ENCODE measurements at places on chromosomes 7 and 10.
A peak's percentile ranks its signal among the peaks of the same experiment; 100 is the strongest.

GRCh38 chr10:1293636-1294435, 237.7 kb downstream of the WDR37 start:
- no peak for DNase-seq

DNA sequence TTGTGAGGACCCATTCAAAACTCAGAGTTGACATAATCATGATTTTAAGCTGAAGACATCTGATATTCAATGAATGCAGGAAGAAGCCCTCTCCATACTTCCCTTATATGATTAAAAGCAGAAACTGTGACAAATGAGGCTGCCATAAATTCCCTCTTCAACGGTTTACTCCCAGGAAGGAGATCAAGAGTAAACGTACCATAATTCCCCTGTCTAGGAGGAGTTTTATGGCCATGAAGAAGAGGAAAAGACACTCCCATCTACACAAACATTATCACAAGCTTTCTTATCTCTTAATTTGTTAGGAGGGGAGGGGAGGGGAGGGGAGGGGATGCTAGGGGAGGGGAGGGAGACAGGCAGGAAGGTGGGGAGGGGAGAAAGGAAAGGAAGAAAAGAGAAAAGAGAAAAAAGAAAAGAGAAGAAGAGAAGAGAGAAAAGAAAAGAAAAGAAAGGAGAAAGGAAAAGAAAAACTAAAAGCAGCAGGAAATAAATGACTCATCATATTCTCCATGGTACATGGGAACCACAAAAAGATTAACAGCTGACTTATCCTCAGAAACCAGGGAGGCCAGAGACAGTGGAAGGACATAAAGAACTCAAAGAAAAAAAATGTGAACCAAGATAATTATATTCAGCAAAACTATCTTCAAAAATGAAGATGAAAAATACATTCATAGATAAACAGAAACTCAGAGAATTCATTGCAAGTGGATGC, 121.6 kb downstream of the ALOX5 start:
- no peak for DNase-seq

DNA sequence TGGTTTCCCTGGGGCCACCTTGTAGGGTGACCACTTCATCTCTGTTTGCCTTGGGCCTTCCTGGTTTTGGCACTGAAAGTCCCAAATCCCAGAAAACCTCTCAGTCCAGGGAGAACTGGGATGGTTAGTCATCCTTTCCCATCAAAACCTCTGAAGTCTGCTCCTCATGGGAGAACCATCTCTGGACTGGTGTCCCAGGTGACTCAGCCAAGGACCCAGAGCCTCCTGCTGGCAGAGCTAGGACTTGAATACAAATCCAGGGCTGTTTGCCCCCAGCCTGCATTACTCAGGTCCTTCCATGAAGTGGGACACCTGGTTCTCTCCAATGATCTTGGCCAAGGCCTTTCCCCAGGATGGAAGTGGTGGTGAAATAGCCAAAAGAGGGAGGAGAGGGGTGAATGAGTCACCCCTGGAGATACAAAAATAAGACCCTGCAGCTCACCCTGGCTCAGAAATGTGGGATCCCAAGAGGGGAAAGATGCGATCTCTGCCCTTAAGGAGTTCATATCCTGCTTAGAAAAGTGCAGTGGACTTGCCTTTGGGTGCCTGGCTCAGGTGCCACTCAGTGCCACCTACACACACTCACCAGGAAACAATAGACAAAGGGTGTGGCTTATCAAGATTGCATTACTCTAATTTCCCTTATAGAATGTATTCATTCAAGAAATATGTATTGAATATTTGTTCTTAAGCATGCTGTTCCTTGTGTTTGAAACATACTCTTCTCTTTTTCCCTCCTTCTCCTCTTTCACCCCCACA, 22.0 kb downstream of the ADRA2A start:
- DNase-seq: no peak

- no peak for DNase-seq
Measured at GRCh38 chr7:130641497-130641896, 27.1 kb downstream of the COPG2 start.

GRCh38 chr7:44846816-44847508, 925 bp downstream of the H2AZ2 start:
- DNase-seq: no peak

DNA sequence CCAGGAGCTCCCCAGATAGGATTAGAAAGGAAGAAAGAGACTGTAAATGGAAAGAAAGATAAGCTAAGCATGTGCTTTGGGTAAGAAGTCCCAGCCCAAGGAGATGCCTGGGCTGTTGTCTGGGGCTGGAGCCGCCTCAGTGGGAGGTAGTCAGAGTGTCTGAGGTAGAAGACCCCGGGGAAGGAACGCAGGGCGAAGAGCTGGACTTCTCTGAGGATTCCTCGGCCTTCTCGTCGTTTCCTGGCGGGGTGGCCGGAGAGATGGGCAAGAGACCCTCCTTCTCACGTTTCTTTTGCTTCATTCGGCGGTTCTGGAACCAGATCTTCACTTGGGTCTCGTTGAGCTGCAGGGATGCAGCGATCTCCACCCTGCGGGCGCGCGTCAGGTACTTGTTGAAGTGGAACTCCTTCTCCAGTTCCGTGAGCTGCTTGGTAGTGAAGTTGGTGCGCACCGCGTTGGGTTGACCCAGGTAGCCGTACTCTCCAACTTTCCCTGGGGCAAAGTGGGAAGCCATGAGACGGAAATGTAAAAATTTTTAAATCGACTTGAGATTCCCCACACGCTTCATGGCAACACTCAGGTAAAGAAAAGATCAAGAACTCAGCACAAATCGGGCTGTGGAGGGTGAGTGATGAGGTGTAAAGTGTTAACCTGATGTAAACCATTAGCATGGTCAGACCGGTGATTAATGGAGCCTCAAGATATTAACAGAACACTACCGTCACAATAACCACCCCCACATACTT, 1.3 kb downstream of the HOXA1 start:
- no peak for DNase-seq

DNA sequence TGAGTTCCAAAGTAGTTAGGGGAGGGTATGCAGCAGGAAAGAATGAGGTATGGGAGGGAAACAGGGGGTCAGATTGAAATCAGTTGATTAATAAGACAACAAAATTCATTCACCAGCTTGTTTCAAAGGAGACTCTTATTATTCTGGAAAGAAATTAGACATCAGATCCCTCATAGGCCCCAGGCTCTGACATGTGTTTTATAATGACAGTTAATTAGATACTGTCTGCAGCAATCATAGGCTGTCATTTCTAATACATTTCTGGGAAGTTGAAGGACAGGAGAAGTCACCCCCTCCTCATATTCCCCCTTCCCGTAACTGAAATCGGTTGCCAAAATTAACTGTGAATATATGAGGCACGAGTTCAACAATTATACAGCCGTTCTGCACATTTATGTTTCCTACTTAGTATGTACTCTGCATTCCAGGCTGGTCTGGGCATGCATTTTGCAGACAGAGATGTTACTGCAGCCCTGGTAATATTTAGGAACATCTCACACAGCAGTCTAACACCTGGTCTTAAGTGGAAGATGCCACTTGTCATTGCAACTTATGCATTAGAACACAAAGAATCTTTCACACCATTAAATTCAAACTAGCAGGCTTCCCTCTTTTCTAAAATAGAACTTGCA, 355.2 kb upstream of the LRGUK start:
- DNase-seq: peak; percentile 31

DNA sequence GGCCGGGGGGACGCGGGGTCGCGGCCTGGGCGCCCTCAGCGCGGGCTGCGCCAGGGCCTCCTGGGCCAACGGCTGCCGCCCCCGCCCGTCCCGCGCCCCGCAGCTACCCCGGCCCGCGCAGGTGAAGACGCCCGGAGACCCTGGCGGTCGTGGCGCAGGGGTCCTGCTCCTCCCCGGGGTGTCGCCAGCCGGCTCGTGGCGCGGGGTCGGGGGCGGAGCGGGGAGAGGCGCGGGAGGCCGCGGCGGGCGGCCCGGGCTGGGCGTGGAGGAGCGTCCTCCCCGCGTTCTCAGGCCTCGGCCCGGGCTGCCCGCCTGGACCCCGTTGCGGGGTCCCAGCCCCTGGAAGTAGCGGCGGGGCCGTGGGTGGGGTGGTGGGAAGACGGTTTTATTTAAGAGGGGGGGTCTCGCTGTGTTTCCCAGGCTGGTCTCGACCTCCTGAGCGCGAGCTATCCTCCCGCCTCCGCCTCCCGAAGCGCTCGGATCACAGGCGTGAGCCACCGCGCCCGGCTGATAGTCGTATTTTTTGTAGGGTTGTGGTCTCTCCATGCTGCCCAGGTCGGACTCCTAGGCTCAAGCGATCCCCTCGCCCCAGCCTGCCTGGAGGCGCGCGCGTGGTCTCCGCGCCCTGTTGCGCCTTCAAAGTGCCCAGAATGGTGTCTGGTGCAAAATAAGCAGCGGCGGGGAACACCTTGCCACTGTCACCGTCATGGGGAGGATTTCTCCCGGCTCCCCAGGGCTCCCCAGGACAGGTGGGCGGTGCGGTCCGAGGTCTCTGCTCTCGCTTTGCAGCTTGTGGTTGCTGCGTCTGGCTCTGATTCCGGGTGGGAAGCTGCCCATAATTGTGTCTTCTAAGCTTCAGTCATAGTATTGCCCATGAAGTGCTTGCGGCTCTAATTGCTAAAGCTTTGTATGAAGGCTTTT, 15.3 kb upstream of the SUN1 start:
- no peak for DNase-seq

DNA sequence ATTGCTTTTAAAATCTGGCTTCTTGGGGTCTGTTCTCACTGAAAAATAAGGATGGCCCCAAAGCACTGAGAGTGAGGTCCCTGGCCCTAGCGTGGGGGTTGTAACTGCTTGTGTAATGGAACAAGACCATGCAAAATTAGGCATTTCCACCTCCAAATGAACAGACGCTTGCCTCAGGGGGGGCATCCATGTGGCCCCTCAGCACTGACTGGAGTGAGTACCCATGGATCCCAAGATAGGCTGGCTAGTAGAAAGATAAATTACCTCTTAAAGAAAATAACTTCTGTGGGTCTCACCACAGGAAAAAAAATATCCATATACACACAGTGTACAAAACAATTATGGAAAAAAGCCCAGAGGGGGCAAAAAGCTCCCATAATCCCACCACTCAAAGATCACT, 15.2 kb upstream of the CPA1 start:
- no peak for DNase-seq

GRCh38 chr7:24713850-24714675, 43.2 kb downstream of the GSDME start:
- DNase-seq: no peak

DNA sequence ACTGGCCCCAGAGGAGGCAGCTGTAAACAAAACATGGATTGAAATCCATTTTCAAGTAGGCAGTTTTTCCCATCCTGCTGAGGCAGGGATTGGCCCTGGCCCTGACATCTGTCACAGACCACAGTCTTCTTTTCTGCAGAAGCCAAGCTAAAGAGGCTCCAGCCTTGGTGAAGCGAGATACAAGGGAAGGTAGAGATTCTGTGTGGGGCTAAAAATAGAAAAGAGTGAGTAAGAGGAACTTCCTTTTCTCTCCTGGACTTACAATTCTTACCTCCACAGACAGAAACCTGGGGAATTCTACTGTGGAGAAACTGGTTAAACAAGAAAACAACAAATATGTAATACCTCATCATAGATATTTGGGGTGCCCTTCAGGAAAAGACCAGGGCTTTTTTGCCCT, 624.8 kb upstream of the FZD8 start:
- DNase-seq: no peak

- DNase-seq: peak; percentile 13
Measured at GRCh38 chr7:26490640-26491624, 199.3 kb downstream of the SNX10 start.

GRCh38 chr7:27631391-27631790, 31.3 kb downstream of the HIBADH start:
- DNase-seq: no peak

DNA sequence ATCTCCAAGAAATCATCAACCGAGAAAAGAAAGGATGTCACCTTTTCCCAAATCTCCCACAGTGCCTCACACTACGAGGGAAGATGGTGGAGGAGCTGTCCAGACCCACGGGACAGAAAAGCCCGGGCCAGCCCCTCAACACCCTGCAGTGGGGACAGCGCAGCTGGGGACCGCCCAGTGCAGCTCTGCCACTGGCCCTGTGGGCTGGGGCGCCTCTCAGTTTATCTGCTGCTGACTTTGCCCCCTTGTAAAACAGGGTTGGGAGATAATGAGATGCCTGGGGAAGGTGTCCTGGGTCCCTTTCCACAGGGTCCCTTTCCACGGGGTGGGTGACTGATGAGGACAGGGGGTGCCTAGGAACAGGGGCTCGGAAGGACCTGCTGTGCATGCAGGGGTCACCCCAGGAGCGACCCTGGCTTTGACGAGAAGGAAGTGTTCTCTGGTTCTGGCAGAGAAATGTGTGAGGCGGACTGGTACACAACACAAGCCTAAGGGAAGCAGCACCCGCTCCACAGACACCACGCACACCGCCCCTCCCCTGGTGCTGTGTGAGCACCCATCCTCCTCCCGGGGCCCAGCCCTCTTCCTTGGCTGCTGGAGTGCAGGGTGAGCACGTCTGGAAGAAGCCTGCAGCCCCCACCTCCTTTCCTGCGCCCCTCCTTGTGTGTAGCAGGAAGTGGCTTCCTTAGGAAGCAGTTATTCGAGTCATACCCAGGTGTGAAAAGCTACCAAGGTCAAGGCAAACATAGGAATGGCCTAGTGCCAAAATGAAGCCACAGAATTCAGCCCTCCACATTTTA, 339.9 kb downstream of the DNAJB6 start:
- DNase-seq: no peak

GRCh38 chr7:6718124-6718523, 11.4 kb upstream of the ZNF12 start:
- no peak for DNase-seq

DNA sequence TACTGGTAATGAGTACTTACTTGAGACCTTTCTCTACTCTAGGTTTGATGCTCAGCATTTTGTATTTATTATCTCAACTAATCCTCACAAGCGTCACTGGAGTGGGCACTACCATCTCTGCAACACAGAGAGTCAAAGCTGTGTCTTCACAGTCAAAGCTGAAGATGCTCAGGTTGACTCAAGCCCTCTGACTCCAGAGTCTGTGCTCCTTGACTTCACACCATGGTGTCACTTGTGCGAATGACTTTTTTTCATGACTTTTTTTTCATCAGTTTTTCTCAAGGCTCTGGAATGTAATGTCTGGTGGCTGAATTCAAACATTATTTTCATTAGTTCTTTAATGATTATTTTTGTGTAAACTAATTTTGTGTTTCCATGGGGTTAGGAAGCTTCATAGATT, 30.4 kb upstream of the TARP start:
- no peak for DNase-seq

GRCh38 chr10:28942012-28942411, 264.7 kb downstream of the BAMBI start:
- DNase-seq: no peak

DNA sequence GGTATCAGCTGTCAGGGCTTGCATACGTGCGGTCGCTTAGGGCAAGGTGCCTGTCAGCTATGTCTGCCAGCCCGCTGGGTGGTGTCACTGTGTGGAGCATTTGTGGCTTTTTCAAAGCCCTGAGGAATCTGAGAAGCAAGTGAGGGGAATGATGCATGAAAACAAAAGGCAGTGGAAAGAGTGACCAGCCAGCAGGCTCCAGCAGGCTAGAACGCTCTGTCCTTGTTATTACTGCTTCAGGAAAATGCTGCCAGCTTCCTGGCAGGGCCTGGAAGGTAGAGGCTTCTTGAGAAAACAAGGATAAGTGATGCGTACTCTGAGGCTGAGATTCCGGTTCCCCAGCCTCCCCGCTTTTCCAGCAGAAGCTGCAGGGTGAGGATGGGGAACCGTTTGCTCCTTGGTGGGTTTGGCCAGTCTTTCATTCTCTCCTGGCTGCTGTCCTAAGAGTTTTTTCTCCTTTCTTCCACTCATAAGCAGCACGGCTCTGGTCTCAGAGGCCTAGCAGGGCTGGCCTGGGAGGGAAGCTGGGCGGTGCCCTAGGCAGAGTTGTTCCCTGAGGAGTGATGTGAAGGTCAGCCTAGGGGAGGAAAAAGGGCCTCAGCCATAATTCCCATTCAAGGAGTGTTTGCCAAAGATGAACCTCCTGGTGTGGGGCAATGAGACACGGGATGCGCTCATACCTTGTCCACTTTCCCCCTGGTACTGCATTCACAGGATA, 42.8 kb upstream of the MKLN1 start:
- no peak for DNase-seq
